Activated CD4-positive, alpha-beta T cell treated with anti-CD3 and anti-CD28 coated beads, Interleukin-2, amount 10 ng/mL, durations not matched to agents 24 days and 14 days (primary cell): ENCODE measurements at places on chromosomes 5 and 9. TPM values are rescaled to one million over a fixed set of nuclear protein-coding genes. Genes with fewer than 3 reads are reported as not detected.

NEUROG1 gene
- total RNA-seq: not detected in 2 replicates

SPATA9 gene
- total RNA-seq: not detected in 2 replicates

CDH9 gene
- total RNA-seq: not detected in 2 replicates

PPP2R2B gene
- 0.12 TPM in 1 of 2 replicates, not detected in the other for total RNA-seq

LURAP1L gene
- total RNA-seq: not detected in 2 replicates

DNA sequence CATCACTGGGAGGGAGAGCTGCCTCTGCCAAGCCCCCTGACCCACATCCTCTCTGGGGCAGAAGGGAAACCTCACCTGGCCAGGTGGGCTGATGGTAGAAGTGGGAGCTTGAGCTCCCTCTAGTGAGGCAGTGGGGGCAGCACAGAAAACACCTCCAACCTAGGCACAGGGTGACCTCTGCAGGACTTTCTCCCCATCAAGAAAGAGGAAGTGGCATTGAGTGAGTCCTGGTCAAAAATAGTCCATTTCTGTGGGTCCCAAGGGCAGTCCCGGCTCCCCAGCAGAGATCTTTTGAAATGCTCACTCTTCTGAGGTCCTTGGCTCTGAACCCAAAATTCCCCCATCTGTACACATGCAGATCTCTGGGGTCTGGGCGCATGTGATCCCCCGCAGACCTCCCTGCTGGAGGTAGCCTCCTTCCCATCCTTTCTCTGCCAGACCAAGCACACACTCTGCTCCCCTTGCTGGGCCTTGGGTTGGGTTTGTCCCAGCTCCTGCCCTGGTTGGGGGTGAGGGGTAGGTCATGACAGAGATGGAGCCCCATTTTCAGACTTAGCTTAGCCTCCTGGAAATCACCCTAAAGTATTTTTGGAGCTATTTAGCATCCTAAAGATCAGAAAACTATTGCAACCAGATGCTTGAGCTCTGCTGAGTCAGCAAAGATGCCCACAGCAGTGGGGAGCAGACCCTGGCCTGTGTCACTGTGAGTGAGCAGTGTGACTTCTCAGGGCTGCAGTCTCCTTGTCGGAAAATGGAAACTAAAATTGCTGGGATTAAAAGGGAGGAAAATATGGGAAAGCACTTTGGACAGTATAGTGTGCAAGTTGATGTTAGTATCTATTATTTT, 41.6 kb upstream of the LCP2 start:
- peaks cover 39% of the 10 kb centered on the region for H3K4me1 ChIP-seq
- no peak overlapping the region for H3K4me3 ChIP-seq
- no peaks in the 10 kb centered on the region for H3K27me3 ChIP-seq
- peak; percentile 88 for DNase-seq

- H3K4me1 ChIP-seq: no peaks in the 10 kb centered on the region
- DNase-seq: no peak
- H3K36me3 ChIP-seq: no peaks in the 10 kb centered on the region
- H3K27ac ChIP-seq: no peak overlapping the region
These were observed 15.0 kb upstream of the SHB start for GRCh38 chr9:38083858-38084555.

DNA sequence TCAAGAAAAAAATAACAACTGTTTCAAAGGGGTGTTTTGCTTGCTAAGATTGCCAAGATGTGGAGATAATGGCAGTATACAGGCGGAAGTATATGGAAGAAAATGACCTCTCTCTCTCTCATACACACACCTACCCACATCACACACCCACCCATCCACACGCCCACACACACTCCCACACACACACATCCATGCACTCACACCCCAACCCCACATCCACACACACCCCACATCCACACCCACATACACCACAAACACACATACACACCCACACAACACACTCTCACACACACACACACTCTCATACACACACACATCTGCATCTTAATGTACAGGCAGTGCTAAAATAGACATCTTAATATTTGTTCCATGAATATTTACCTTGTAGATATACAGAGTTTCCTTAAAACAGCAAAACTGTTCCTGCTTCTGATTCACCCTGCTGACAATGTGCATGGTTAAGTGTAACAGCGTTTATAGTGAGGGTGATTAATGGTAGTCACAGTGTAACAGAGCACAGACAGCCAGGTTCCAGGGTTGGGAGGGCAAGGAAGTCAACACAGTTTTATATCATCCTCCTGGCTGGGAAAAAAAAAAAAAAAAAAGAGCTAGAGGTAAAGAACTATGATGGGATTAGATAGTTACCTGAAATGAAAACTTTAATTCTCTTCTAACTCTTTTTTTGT, 8.3 kb downstream of the BHMT2 start:
- no peak for DNase-seq
- H3K36me3 ChIP-seq: no peaks in the 10 kb centered on the region
- H3K4me1 ChIP-seq: peaks cover 6% of the 10 kb centered on the region
- no peak overlapping the region for H3K4me3 ChIP-seq

GRCh38 chr9:73371801-73372200, 220.1 kb downstream of the ANXA1 start:
- no peak overlapping the region for H3K27ac ChIP-seq
- no peak overlapping the region for H3K4me3 ChIP-seq
- H3K36me3 ChIP-seq: no peaks in the 10 kb centered on the region
- H3K4me1 ChIP-seq: no peaks in the 10 kb centered on the region

DNA sequence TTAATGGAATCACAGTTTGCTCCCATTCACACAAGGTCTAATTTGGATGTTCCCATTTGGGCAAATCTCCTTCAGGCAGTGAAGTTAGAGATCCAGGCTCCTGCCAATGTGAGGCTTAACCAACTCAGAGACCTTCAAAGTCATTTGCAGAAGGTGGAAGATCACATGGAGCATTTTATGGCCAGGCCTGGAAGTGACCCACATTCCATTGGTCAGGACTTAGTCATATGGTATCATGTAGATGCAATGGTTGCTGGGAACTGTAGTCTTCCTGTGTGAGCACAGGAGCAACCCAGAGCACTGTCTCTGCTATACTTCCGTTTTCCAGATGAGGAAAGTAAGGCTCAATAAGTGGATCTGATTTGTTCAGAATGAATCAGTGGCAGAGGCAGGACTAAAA, 292.7 kb upstream of the SMARCA2 start:
- H3K4me3 ChIP-seq: no peak overlapping the region
- DNase-seq: no peak
- H3K4me1 ChIP-seq: no peaks in the 10 kb centered on the region

- DNase-seq: no peak
- H3K36me3 ChIP-seq: no peaks in the 10 kb centered on the region
- H3K4me3 ChIP-seq: no peak overlapping the region
These were observed 19.2 kb upstream of the NDST1 start for GRCh38 chr5:150488519-150489359.

- H3K4me3 ChIP-seq: no peak overlapping the region
- no peak overlapping the region for H3K27ac ChIP-seq
- no peaks in the 10 kb centered on the region for H3K4me1 ChIP-seq
- peaks cover 1% of the 10 kb centered on the region for H3K27me3 ChIP-seq
These were observed 291.7 kb downstream of the TRPM3 start for GRCh38 chr9:70829591-70830265.

DNA sequence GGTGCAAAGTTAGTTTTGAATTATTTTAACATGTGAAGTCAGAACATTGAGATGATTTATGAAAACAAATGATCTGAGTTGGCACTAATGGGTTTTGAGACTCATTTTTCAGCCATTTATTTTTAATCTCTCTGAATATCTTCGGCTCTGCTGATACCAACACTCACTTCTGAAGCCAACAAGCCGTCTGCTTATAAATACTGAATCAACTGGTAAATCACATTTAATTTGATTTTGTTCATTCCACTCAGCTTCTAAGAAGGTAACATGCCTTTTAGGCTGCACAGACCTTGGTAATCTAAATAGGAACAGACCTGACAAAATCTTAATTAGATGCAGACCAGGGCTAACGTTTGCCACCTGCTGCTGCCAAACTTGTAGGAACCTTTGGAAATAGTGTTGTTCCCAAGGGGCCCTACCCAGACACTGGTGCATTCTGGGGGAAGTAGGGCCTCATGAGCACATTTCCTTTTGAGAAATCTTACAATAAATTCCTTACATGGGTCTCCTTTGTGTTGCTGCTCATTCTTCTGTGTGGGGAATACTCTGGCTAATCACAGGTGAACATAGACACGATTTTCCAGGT, 182.2 kb downstream of the KCTD16 start:
- no peak overlapping the region for H3K4me3 ChIP-seq
- DNase-seq: no peak
- H3K27me3 ChIP-seq: no peaks in the 10 kb centered on the region
- no peaks in the 10 kb centered on the region for H3K36me3 ChIP-seq
- no peak overlapping the region for H3K27ac ChIP-seq

- H3K27me3 ChIP-seq: no peaks in the 10 kb centered on the region
- H3K4me1 ChIP-seq: no peaks in the 10 kb centered on the region
- H3K4me3 ChIP-seq: no peak overlapping the region
- no peak for DNase-seq
These were observed 293.4 kb downstream of the CDK5RAP2 start for GRCh38 chr9:120286530-120286929.

DNA sequence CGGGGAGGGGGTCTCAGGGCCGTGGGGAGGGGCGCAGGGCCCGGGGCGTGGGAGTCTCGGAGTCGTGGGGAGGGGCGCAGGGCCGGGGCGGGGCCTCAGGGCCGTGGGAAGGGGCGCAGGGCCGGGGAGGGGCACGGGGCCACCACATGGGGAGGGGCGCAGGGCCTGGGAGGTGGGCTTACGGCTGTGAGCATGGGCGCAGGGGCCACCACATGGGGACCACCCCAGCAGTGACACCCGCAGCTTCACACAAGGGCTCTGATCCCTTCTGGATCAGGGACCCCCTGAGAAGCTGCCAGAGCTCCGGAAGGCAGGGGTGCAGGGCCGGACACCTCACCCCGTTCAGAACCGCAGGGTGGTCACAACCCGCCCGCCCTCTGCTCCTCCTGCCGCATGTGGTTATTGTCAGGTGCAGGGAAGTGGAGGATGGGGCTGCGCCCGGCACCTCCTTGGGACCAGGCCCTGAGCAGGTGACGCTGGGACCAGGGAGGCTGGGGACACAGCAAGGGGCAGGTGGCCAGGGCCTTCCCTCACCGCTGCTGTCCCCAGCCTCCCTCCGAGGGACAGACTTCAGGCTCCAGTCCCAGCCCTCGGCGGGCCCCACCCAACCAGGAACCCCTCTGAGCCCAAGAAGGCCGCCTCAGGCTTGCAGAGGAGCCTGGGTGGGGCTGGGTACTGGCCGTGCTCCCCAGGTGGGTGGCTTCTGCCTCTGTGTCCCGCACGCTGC, 53.7 kb downstream of the EXD3 start:
- no peaks in the 10 kb centered on the region for H3K4me1 ChIP-seq
- peaks cover 1% of the 10 kb centered on the region for H3K36me3 ChIP-seq
- no peak overlapping the region for H3K27ac ChIP-seq
- no peak overlapping the region for H3K4me3 ChIP-seq

GRCh38 chr5:643351-643801, 31.2 kb downstream of the CEP72 start:
- no peak overlapping the region for H3K4me3 ChIP-seq
- H3K36me3 ChIP-seq: peaks cover 26% of the 10 kb centered on the region
- no peak overlapping the region for H3K27ac ChIP-seq

- no peak for DNase-seq
- no peak overlapping the region for H3K27ac ChIP-seq
- peaks cover 2% of the 10 kb centered on the region for H3K36me3 ChIP-seq
- H3K4me3 ChIP-seq: no peak overlapping the region
- no peaks in the 10 kb centered on the region for H3K27me3 ChIP-seq
These were observed 87.9 kb upstream of the POU5F2 start for GRCh38 chr5:93829346-93829745.

DNA sequence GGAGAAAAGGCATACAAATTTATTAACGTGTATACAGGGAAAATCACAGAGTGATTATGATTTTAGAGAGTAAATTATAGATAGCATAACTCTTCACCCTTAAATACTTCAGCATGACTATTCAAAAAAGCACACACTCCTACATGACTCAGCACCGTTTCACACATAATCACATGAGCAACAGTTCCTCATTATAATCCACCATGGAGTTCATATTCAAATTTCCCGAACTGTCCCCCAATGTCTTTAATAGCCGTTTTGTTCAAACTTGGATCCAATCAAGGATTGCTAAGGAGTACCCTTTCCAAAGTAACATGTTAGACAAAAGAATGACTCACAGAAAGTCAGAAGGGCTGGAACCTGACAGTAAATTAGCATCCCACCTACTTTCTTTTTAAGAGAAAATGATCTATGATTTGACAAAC, 32.1 kb downstream of the RAPGEF1 start:
- H3K36me3 ChIP-seq: peaks cover 18% of the 10 kb centered on the region
- H3K4me3 ChIP-seq: peak overlapping the region; percentile 49
- DNase-seq: no peak
- H3K27ac ChIP-seq: peak overlapping the region; percentile 82
- H3K27me3 ChIP-seq: no peaks in the 10 kb centered on the region

DNA sequence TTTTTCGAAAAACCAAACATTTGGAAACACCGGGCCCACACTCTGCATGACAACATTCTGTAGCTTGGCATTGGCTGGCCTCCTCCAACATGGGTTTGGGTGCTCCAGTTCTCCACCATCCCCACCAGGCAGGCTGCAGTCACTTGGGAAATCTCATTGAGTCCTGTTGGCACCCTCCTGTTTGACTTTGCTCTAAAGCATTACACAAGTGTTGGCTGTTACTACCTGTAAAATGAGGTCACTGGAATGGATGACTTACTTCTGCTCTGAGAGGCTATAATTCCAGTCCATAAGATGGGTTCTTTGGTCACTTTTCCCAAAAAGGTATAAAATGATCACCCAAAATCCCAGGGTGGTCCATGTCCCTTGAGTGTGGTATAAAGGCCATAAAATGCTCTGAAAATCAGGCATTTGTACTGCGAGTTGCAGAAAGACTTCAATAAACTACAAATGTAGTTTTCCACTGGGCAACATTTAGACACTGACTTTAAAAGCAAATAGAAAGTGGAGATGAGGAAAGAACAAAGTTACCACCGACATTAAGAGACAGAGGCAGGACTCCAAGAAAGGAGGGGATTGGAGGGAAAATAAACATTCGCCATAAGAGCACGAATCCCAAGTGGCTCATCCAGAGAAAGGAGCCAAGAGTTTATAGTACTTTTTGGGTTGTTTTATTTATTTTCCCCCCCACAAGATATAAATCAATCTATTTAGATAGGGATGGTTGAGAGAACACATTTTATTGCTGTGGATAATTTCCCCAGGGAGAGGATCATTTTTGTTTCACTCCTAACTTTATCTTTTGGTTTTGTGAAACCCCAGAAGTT, 295.1 kb downstream of the TLE1 start:
- DNase-seq: no peak
- no peaks in the 10 kb centered on the region for H3K4me1 ChIP-seq
- H3K4me3 ChIP-seq: no peak overlapping the region

- H3K36me3 ChIP-seq: no peaks in the 10 kb centered on the region
These were observed 453.1 kb upstream of the RGMB start for GRCh38 chr5:98320343-98320742.

- H3K27ac ChIP-seq: no peak overlapping the region
- H3K4me1 ChIP-seq: peaks cover 20% of the 10 kb centered on the region
- peak overlapping the region; percentile 83 for H3K4me3 ChIP-seq
- DNase-seq: no peak
- H3K36me3 ChIP-seq: no peaks in the 10 kb centered on the region
- peaks cover 34% of the 10 kb centered on the region for H3K27me3 ChIP-seq
These were observed 52.4 kb downstream of the CDC14B start for GRCh38 chr9:96567203-96567700.
